ENCODE measurements at places on chromosomes 1 and 21. TPM values are rescaled to one million over a fixed set of nuclear protein-coding genes. Genes with fewer than 3 reads are reported as not detected.

- no peak for DNase-seq
These were observed 133.6 kb downstream of the SYF2 start for GRCh38 chr1:25098717-25099116.

- DNase-seq = no peak
These were observed 1.6 kb upstream of the FAM20B start for GRCh38 chr1:179023946-179024650.

DNA sequence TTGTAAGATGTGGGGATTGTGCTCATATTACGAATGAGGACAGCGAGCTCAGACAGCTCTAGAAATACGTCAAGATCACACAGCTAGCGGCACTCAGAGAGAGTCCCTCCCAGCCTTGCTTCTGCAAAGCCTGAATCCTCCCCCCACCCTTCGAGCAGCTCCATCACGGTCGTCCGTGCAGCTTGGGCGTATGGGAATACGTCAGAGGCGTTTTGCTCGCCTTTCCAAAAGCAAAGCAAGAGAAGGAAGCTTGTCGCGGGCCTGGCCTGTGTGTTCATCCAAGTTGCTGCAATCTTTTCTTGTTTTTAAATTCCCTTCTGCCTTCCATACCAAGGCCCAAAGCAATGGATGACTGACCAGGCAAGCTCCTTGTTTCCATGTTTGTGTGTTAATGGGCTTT lies 125.5 kb upstream of the IRF2BP2 start:
- no peak for DNase-seq

DNA sequence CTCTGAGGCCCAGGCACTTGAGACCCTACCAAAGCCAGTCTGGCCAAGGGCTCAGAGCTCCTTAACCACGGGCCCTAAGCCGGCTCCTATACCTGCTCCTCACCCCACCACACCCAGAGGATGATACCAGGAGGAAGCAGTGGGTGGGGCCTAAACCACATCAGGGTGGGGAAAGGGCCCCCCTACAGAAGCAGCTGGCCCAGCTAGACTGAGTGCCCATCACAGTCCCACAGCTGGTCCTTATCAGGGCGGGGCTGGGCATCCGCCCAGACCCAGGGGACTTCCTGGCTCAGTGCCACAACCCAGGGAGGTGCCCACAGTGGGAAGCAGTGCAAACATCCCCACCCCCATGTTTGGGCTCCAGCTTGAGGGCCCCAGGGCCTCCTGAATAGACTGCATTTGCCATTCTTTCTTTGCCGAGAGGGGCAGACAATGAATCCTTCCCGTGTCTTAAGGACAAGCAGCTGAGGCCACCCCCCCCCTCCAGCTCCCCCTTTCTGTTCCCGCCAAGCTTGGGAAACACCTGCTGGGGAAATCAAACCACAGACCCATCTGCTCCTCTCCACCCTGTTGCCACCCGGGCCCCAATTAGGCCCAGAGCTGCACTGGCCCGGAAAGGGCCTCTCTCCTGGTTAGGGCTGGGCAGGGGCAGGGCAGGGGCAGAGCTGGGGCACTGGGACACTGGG lies 6.2 kb downstream of the E2F2 start:
- no peak for DNase-seq

DNA sequence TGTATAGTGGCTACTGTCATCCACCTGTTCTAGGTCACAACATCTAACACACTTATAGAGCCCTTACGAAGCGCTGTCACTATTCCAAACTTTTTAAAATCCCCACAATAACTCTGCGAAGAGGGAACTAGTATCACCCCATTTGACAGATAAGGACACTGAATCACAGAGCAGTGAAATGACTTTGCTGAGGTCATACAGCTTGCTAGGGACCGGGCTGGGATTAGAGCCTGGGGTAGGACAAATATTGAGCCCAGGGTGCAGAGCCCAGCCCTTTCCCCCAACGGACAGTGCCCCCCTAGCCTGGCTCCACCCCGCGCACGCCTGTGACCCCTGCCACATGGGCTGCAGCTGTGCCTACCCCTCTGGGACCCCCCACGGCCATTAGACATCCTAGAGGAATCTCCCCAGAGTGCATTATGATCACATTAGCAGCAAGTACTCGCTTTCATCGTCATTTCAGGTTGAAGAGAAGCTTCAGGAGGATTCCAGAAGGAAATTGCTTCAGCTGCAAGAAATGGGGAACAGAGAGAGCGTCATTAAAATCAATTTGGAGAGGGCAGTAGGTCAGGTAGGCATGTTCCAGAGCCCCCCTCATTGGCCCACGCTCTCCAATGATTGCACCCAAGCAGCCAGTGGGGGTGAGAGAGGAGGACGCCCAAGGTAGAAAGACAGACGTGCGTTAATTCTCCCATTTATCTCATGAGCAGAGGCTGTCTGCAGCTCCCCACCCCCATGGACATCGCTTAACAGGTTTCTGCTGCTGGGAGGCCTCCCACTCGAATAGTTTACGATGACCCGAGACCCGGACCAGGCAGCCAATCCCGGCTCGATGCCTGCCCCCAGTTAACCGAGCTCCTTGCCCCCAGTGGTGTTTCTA lies 77.2 kb downstream of the FHAD1 start:
- no peak for DNase-seq

GRCh38 chr21:19704832-19705231 lies 1293.4 kb upstream of the NCAM2 start:
- DNase-seq = no peak

DNA sequence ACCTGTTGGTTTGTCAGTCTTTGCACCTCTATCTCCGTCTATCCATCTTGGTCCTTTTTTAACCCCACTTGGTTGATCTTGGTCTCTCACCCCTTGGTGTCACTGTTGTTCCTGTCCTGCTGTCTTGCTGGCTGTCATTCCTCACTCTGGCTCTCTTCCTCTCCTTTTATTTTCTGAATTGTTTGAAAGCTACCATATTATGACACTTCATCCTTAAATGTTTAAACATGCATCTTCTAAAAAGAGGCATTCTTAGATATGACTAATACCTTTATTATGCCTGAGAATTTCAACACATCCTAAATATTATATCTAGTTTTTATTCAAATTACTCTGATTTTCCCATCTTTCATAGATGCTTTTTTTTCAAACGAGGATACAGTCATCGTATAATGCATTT lies 37.0 kb downstream of the BACH1 start:
- peak; percentile 32 for DNase-seq

DNA sequence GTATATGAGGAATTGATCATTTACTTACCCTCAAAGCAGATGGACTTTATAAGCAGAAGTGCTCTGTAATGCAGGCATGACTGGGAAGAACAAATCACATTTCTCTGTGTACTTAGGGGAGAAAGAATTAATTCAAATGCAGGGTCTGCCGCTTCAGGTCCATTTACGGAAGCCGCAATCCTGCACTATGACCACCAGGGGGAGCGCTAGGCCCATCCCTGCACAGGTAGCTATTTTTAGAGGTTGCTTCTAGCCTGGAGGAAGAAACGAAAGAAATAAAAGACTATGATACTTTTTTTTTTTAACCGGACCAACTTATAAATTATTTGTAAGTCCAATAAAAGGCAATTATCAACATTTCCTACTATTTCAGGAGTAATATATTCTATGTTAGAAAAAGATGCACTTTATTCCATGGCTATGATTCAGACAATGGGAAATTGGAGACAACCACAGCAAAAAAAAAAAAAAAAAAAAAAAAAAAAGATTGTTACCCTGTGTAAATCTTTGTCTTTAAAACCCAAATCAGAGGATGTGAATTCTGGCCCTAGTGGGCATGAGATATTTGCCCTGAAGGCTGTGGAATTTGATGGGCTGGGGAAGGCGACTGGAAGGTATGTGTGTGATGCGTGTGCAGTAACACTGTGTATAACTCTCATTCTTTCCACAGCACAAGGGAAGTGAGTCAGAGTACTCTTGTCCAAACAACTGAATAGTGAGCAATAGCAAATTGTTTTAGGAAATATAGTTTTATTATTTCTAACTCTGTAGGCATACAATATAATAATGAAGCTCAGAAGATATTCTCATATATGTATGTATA lies 12.9 kb upstream of the FYB2 start:
- DNase-seq = peak; percentile 82

The GPR61 gene
- not detected for total RNA-seq

GRCh38 chr1:248688527-248689298 lies 13.9 kb downstream of the OR14I1 start:
- peak; percentile 54 for DNase-seq

DNA sequence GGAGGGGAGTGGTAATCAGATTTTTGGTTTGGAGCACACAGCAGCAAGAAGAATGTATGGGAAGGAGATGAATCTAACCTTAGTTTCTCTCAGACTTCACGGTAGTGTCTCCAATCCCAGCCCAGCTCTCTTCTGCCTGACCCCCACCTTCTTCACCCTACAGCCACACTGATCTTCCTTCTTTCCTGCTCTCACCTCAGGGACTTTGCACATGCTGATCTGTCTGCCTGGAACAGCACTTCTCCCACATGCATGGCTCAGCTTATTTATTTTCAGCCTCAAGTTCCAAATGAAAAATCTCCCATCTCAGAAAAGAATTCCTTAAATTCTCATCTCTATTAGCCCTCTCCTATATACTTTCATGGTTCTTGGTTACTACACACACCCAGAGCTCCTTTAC lies 48.8 kb upstream of the LPAR3 start:
- DNase-seq = no peak

GRCh38 chr1:94418664-94419655 lies 771 bp downstream of the ABCD3 start:
- peak; percentile 63 for DNase-seq

GRCh38 chr1:158037866-158038359 lies 44.5 kb downstream of the KIRREL1 start:
- peak; percentile 93 for DNase-seq

- DNase-seq = peak; percentile 11
These were observed 102.1 kb downstream of the TYW3 start for GRCh38 chr1:74835051-74835450.

All from MCF 10A (cell line).